ENCODE measurements at places on chromosomes 13 and 19. TPM values are rescaled to one million over a fixed set of nuclear protein-coding genes. Genes with fewer than 3 reads are reported as not detected.

Gene ZNF441
- 12.3 TPM for total RNA-seq

Gene PALM3
- 0.46 TPM for total RNA-seq

Gene LILRB5
- total RNA-seq, result not detected

Gene RASA3
- 34.9 TPM for total RNA-seq

Gene ZNF792
- 5.4 TPM for total RNA-seq

Gene ZNF837
- total RNA-seq, result 1.4 TPM

Gene MZT1
- total RNA-seq, result 13.1 TPM

Gene C19orf53
- 46.9 TPM for total RNA-seq

Gene ZNF709
- 3.5 TPM for total RNA-seq

Gene KLK3
- not detected for total RNA-seq

Gene PALM
- total RNA-seq, result 18.2 TPM

Gene FPR1
- not detected for total RNA-seq

Gene KCNJ14
- 0.65 TPM for total RNA-seq

Gene ZNF486
- 3.6 TPM for total RNA-seq

Gene PEAK3
- total RNA-seq, result not detected

Gene ELAVL3
- total RNA-seq, result not detected

Gene ZNF274
- total RNA-seq, result 20.6 TPM

Gene RDH8
- not detected for total RNA-seq

Gene RTBDN
- not detected for total RNA-seq

Gene FUT1
- total RNA-seq, result 0.13 TPM

Gene URAD
- not detected for total RNA-seq

Gene IL4I1
- total RNA-seq, result 0.23 TPM

Gene CYP2A7
- not detected for total RNA-seq

Gene EVI5L
- 22.4 TPM for total RNA-seq

Gene FAM124A
- total RNA-seq, result 1.4 TPM

Gene POU4F1
- total RNA-seq, result not detected

Gene RUBCNL
- 2.7 TPM for total RNA-seq

Gene CEACAM20
- not detected for total RNA-seq

Gene PSPN
- total RNA-seq, result 1.9 TPM

Gene TPRX2
- total RNA-seq, result not detected

Gene FXYD1
- 4.2 TPM for total RNA-seq

Gene KLK15
- not detected for total RNA-seq
